ENCODE measurements at places on chromosomes 1 and 21.

DNA sequence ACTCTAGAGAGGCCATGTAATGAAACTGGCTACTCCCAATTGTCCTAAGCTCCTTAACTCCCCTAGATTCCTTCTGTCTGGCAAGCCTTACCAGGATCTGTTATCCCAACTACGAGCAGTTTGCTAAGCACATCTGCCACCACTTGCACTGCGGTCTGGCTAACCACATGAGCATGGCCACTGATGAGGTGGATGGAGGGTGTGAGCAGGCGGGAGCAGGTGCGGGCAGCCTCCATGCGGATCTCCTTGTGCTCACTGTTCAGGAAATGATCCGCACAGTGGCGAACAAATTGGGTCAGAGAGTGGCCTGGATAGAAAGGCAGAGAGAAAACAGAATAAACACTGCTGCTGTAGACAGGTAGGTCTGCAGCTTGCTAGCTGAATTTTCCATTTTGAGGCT lies 24.0 kb downstream of the MTOR start:
- no peak for DNase-seq

GRCh38 chr21:39555911-39556590 lies 56.7 kb upstream of the B3GALT5 start:
- DNase-seq = no peak

- no peak for DNase-seq
These were observed 149.9 kb upstream of the CAMK1G start for GRCh38 chr1:209433649-209434031.

GRCh38 chr1:30965924-30966599 lies 57.5 kb upstream of the SDC3 start:
- no peak for DNase-seq

DNA sequence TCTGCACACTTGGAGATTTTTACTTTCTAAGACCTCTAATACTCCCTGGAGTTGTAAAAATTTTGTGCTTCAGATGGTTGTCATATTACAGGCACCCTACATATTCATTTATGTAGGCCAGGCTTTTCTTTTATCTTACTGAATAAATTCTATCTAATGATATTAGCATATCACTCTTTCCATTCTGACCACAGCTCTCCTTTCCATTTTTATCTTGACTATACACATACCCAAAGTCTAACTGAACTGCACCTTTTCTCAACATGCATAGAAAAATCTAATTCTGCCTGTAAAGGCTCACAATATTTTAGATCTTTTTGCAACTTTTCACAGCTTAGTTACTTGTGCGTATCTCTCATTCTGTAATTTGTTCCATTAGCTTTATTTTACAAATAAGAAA lies 52.7 kb upstream of the TSHB start:
- DNase-seq = no peak

GRCh38 chr1:6099787-6100765 lies 54.4 kb downstream of the KCNAB2 start:
- no peak for DNase-seq

GRCh38 chr1:58890609-58891008 lies 106.8 kb upstream of the JUN start:
- DNase-seq = no peak

DNA sequence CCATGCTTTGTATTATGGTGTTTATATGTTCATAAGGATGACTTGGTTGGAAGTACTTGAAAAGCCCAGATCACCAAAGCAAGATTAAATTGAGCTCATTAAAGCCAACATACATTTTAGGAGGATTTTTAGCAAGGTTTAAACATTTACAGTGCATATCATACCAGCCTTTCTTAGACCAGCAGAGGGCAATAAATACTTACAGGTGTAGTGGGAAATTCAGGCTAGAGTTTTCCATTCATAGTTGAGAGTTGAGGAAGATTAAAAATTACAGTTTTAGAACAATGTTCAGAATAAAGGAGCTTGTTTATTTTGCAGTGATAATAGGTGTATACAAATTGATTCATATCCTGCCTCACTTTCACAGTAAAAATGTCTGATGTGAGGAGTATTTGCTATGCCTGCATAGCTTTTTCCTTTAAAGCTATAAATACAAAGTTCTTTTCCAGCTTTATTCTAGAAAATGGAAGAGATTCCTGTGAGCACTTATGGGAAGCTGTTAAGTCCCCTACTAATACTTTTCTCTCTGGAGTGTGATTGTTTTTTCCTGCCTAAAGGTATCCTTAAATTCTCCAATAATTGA lies 35.3 kb downstream of the DTL start:
- DNase-seq = no peak

DNA sequence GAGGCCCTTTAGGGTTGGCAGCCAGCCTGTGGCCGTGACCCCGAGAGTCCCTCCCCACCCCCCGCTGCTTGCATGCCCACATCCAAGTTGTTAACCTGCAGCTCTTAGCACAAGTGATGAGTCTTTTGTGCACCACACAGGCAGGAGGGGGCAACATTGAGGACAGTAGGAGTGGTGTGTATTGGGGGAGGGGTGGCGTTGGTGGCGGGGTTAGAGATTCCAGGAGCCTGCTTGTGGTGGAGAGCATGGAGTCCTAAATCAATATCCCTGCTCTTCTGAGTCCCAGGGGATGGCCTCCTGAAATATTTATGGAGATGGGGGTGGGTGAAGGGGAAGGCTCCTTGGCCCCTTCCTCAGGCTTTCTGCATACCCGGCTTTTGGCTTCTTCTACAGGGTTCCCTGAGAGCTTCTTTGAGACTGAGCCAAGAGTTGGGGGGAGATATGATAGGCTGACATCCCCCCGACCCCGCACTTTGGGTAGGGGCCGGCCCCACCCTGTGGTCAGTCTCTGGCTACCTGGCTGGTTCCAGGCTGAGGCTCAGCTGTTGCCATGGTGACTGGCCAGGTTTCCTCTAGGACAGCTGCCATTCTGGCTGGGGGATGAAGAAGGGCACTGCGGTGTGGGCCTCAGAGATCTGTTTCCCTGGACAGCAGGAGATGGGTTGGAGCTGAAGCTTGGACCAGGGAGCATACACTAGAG lies 5.0 kb downstream of the CHRNB2 start:
- no peak for DNase-seq

DNA sequence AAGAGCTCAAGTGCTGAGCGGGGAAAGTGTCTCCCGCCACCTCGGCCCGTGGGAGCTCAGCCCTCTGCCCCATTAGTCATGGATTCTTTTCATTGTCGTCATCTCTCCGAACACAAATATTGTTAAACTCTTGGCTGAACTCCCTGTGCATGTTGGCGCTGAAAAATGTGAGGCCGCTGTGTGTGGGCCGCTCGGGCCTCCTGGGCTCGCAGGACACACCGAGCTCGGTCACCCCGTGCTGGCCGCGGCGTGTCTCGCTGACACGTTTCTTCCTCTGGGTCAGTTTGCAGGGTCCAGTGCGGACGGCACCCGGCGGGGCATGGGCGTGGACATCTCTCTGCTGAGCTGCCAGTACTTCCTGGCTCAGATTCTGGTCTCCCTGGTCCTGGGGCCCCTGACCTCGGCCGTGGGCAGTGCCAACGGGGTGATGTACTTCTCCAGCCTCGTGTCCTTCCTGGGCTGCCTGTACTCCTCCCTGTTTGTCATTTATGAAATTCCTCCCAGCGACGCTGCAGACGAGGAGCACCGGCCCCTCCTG lies 25.6 kb downstream of the SLC45A1 start:
- DNase-seq = no peak

DNA sequence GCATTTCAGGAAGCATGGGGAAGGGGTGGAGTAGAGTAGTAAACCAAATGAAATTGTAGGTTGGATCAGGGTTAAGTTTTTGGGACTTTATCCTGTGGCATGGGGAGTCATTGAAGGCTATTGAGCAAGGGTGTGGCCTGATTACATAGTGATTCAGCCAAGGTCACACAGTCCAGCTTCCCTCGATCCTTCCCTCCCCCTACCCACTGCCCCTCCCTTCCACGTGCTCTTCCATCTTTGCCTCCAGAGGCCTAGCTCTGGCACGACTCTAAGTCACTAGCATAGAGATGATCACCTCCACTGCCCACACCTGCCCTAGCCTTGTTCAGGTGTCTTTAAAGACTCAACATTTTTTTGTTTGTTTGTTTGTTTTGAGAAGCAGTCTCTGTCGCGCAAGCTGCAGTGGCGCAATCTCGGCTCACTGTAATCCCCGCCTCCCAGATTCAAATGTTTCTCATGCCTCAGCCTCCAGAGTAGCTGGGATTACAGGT lies 37.2 kb upstream of the SLC9A1 start:
- DNase-seq = no peak

DNA sequence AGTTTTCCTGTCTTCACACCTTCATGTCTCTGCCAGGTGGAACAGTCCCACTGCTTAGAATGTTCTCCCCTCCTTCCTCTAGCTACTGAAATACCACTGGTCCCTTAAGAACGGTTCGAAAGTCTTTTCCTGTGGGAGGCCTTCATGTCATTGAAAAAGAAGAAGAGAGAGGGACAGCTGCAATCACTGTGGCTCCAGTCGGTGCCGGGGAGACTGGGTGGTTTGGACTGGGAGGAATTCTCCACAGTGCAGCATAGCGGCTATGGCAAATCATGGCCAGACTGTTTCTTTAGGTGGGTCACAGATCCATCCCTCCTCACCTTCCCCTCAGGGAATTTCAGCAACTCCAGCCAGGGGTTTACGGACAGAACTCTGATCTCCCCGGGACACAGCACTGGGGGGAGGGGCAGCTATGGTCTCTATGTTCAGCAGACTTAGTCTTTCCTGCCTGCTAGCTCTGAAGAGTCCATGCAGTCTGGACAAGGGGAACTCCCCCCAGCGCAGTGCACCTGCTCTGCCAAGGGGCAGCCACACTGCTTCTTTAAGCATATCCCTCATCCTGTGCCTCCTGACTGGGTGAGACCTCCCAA lies 567.2 kb downstream of the SMYD3 start:
- DNase-seq = no peak

DNA sequence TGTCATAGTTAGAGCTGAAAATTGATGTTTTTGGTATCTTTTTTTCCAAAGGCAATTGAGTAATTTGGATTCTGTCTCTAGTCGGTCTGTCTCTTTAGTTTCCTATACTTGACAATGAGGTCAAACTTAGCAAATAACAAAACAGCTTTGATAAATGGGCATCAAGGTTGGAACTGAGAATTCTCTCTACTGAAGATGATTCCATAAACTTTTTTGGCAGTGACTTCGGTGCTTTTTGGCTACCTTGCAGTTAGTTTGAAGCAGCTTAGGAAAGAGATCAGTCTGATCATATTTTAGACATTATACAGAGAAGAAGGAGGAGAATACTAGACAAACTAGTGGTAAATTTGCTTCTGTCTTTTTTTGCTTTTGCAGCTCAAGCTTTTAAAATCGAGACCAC lies 559 bp downstream of the VCAM1 start:
- no peak for DNase-seq

- no peak for DNase-seq
These were observed 53.2 kb downstream of the PTPRU start for GRCh38 chr1:29289493-29289892.

- DNase-seq = no peak
These were observed 582.8 kb downstream of the PTBP2 start for GRCh38 chr1:97304366-97304765.

GRCh38 chr1:156445789-156446263 lies 54.7 kb downstream of the MEF2D start:
- DNase-seq = peak; percentile 67

DNA sequence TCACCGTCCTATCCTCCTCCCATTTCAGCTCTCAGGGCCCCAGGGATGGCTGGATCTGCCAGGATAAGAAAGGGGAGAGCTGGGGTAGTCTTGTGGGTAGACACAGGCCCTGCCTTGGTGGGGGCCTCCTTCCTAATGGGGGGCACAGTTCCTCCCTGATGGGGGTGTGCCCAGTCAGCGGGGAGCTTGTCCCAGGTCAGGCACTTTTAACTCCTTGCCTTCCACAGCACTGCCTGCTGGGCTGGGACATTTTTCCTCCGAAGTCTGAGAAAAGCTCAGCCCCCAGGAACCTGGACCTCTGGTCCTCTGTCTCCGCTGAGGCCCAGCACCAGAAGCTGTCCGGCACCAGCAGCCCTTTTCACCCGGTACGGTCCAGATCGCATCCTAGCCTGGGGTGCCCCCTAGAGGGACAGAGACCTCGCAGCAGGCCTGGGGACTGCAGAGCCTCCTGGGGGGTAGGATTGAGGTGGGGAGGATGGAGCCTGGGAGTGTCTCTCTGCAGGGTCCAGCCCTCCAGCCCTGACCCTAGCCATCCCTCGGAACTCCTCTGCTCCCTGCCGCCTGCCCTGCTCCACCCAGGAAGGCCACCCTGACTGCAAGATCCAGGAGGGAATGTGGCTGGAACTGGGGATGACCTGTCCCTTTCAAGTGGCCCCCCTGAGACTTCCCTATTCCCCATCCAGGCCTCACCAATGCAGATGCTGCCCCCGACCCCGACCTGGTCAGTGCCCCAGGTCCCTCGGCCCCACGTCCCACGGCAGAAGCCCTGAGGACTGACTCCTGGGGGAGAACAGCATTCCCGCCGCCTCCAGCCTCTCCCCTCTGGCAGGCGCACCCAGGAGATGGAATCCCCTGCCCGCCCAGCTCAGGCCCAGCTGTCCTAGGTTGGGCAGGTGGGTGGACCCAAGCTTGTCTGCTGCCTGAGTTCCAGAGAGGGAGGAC lies 12.0 kb downstream of the MIIP start:
- no peak for DNase-seq

DNA sequence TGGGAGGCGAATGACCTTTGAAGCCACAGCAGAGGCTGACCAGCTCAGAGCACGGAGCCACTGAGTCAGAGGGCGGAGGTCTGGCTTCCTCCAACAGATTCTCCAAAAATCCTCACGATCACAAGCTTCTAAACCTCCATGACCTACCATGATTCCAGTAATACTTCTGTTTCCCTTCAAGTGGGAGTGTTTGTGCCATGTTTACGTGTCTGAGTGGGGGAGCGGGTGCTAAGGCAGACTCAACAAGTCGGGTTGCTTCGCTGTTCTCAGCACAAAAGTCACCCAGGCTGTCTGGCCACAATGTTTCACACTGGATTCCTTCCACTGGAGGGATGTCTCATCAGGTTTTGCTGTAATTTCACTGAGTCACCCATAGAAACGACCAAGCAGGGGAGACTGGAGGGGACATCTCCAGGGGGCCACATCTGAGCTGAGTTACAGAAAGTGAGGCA lies 86.2 kb downstream of the SLC66A1 start:
- DNase-seq = no peak

DNA sequence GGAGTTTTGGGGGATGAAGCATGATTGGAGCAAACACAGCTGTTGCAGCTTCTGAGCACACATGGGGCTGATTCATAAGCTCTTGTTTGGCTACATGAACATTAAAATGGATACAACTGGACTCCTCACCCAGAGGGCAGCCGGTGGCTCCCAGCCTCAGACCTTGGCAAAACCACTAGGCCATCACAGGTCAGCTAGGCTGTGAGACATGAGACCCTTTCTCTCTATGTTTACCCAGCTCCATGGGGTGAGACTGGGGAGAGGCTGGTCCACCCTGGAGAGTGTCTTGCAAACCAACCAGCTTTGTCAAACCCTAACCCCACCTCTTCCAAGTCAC lies 388.7 kb downstream of the PTPRU start:
- DNase-seq = no peak

All from stimulated activated CD8-positive, alpha-beta memory T cell treated with anti-CD3 and anti-CD28 coated beads, Interleukin-7, amount 100 ng/mL, for 24 hours (primary cell).